ENCODE measurements at places on chromosomes 16 and 17.

DNA sequence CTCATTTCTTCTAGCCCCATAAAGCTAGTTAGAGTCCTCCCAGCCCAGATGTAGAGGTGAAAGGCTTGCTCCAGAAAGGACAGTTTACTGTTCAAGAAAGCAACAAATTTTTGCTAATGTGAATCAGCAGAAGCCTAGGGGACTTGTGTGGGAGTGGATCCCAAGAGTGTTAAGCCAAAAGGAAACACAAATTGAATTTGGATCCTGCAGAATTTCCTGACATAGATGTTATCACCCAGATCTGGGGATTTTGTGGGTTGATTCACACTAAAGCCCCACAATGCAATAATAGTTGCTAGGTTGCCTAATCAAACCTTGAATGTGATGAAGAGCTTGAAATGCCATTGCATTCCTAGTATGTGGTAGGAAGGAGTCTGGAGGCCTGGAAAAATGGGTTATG lies 135.2 kb upstream of the HS3ST3A1 start:
- DNase-seq = no peak

DNA sequence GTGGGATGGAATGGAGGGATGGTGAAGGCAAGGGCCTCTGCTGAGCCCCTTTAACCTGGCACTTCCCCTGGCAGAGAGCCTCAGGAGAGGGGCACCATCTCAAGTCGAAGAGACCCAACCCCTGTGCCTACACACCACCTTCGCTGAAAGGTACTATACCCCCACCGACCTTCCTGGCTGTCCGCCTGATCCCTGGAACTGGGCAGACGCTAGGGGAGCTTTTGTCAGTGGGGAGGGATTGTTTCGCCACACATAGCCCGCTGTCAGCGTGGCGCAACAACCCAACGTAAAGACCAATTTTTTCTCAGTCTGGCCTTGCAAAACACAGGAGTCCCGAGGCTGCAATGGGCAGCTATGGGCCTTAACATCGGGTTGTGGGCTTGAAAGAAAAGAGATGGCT lies 3.1 kb downstream of the PPP1R1B start:
- no peak for DNase-seq

- DNase-seq = no peak
These were observed 19.5 kb downstream of the USP7 start for GRCh38 chr16:8943966-8944759.

DNA sequence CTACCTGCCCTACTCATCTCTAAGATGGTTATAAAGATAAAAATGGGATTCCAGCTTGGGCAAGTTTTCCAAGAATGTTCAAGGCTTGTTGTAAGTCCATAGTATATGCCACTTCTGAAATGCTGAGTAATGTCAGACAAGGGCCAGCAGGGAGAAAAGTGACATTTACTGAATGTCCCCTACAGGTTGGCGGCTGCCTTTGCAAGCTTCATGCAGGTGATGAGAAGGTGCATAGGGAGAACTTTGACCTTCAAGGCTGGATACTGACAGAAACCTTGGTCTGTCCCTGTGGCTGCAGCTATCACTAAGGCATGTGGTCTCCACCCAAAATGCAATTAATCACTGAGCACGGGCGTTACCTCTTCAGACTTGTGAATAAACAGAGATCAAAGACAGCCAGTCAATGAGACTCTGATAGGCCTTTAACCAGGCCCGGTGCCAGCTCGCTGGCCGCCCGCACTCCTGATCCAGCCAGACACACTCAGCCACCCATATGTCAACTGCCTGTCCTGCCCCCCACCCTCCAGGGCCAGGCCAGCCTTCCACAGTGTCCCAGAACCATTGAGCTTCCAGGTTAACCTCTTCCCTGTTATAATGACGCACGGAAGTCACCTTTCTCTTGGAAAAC lies 26.8 kb upstream of the AXIN2 start:
- no peak for DNase-seq

DNA sequence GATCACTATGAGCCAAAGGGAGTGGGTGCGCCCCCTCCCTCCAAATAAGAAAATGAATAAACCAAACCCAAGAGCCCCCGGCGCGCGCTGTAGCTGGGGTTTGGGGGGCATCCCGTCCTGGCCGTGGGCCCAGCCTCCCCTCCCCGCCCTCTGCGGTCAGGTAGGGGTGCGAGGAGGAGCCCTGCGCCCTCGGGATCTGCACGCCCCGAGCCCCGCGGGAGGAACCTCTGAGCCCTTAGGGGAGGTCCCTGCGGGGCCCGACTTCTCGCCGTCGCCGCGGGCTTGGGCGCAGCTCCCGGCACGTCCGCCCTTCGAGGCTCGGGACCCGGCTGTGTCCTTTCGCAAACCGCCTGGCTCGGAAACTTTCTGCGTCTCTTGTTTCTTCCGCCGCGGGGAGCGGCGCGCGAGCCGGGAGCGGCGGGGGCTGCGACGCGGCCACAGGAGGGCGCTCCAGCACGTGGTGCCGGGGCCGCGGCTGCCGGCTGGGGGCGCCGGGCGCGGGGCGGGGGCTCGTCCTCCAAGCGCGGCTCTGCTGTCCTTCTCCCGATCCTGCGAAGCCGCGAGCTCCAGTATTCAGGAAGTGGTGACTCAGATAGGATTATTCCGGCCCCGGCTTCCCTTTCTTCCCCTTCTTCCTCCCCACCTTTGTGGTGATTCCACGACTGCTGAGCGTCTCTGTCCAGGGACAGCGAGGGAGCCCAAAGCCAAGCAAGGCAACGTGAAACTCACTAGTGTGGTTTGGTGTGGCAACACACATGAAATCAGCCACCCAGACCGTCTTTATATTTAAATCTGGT lies 1.6 kb downstream of the PITPNC1 start:
- DNase-seq = peak; percentile 76

- DNase-seq = no peak
These were observed 49.2 kb upstream of the MYH2 start for GRCh38 chr17:10598621-10599020.

GRCh38 chr16:57069635-57070370 lies 22.6 kb upstream of the CPNE2 start:
- DNase-seq = no peak

DNA sequence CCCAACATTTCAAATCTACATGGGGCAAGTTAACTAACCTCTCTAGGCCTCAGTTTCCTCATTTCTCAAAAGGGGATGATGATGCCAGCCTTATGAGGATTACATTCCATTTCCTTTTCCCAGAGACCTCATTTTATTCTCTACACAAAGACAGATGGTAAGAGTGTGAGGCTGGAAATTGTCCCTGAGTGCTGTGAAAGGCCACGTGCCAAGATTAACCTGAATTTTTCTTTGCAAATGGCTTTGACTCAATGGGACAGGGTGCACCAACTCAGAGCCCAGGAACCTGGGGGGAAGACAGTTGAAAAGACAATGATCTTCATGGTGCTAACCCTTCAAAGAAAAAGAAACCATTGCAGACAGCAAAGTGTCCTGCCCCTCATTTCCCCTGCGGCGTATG lies 332.8 kb downstream of the TMEM114 start:
- DNase-seq = no peak

- DNase-seq = no peak
These were observed 166.4 kb downstream of the CCDC182 start for GRCh38 chr17:57578608-57579225.

DNA sequence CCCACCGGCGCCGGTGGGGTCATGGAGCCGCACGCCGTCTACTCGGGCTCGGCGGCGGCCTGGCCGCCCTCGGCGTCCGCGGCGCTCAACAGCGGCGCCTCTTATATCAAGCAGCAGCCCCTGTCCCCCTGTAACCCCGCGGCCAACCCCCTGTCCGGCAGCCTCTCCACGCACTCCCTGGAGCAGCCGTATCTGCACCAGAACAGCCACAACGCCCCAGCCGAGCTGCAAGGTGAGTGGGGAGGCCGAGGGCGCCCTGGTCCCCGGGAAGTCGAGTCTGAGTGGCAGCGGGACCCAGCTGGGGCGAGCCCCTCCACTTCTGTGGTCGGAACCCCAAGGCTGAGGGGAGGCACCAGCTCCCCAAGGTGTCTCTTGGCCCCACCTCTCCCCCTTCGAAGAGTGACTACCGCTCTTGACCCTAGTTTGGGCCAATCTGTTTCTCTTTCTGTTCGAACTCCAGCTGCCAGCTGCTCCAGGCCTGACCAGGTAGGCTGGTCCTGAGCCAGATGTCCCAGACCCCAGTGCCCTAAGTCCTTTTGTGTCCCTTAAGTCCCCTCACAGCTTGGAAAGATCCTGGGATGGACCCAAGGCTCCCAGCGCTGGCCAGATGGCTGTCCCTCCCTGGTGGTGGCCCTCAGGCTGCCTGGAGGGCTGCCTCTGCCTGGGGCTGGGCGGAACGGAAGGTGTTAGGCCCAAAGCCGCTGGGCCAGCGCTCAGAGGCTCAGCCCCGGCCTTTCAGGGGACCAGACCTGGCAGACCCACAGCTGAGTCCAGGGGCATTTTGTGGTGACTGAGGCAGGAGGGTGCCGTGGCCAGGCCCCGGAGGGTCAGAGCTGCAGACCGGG lies 1.2 kb downstream of the FOXF1 start:
- DNase-seq = no peak

GRCh38 chr17:73642659-73643000 lies 1.6 kb downstream of the SDK2 start:
- DNase-seq = no peak

GRCh38 chr17:74512036-74512435 lies 19.2 kb downstream of the CD300LB start:
- no peak for DNase-seq

DNA sequence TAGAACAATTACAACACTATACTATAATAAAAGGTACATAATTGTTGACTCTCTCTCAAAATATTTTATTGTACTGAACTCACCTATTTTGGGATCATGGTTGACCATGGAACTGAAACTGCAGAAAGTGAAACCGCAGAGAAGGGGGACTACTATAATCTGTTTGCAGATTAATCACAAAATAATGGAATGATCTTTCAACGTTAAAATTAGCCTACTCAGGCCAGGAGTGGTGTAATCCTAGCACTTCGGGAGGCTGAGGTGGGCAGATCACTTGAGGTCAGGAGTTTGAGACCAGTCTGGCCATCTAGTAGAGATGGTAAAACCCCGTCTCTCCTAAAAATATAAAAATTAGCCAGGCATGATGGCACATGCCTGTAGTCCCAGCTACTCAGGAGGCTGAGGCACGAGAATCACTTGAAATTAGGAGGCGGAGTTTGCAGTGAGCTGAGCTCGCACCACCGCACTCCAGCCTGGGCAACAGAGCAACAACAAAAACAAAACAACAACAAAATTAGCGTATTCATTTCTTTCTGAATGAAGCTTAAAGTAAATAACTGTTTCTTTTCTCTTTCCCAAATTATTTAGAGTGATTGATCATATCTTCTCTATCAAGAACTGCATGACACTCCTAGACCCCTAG lies 45.6 kb downstream of the IKZF3 start:
- DNase-seq = no peak

DNA sequence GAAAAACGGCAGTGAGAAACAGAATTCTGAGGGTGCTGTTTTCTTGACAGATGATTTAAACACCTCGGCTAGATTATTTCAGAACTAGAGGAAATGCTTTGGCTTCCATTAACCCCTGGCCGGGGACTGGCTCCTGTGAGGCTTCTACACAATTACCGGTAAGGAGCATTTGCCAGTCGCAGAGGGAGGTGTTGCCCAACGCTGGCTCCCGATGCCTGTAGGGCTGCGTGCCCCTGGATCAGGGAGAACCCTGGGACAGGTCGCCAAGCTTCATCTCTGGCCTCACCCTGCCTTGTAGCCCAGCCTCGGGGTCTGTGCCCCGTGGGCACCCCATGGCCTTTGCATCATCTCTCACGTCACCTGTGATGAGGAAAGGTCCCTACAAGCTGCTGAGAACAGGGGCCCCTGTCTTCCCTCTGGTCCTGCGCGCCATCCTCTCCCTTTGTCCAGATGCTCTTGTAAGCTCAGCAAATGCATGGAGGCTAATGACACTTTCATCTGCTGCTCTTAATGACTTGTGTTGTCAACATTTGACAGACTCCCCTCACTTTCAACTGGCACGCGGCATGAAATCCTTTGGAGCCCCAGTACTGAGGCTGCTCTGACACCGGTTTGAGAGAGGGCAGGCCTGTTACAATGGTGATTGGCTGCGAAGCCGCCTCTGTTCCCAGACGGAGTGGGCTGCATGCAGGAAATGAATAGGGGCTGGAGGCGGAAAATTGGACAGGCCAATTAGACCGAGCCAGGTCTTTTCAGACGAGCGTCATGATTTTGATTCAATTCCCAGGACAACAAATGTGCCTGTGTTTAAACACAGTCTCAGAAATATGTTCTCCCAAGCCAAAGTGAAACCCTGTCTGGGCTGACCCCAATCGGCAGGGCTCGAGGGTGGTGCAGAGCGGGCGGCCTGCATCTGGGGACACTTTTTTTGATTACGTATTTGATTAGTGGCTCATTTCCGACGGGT lies 85.5 kb upstream of the DOC2B start:
- no peak for DNase-seq

DNA sequence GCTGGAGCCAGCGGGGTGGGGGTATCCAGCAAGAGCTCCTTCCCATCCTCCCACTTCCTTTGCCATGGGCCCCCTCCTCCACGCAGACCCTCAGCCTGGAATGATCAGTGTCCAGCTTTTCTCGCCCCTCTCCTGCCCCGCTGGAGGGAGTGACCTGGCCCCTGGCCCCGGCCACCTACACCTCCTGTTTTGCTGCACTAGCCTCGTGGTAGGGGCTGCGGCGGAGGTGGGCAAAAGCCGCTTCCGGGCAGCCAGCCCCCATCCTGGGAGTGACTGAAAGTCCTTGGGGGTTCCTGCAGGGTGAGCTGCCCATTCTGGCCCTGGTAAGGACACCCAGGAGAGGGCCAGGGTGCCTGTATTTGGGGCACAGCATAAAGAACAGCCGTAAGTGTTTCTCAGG lies 295.7 kb downstream of the SEC14L1 start:
- no peak for DNase-seq

DNA sequence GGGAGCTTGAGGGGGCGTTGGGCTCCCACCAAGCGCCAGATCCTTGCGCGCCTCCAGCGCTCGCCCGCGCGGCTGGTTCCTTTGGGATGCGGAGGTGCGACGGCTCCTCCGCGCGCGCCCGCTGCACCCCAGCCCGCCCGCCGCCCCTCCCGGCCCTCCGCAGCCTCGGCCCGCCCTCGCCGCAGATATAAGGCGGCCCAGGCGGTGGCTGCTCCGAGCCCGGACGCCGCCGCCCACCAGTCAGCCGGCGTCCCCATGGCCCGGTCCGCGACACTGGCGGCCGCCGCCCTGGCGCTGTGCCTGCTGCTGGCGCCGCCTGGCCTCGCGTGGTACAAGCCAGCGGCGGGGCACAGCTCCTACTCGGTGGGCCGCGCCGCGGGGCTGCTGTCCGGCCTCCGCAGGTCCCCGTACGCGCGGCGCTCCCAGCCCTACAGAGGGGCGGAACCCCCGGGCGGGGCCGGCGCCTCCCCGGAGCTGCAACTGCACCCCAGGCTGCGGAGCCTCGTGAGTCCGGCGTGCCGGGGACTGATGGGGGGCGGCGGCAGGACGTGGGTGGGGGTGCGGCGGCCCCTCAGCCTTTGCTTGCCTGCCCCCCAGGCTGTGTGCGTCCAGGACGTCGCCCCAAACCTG lies at the start of gene NPB:
Gene NPB (plus strand): TSS at position 216 of the 630 bp plus-strand sequence. CDS start 40 bp downstream, at position 256.
- DNase-seq = no peak

- DNase-seq = no peak
These were observed 2.9 kb downstream of the CPPED1 start for GRCh38 chr16:12800817-12801216.

- DNase-seq = no peak
These were observed 30.7 kb downstream of the SDK2 start for GRCh38 chr17:73613271-73614233.

GRCh38 chr17:1834380-1835149 lies 4.8 kb downstream of the RPA1 start:
- DNase-seq = no peak
